ENCODE measurements at places on chromosomes 2 and 18.

- no peak for DNase-seq
Measured at GRCh38 chr18:39031647-39032046, 1466.0 kb upstream of the CELF4 start.

DNA sequence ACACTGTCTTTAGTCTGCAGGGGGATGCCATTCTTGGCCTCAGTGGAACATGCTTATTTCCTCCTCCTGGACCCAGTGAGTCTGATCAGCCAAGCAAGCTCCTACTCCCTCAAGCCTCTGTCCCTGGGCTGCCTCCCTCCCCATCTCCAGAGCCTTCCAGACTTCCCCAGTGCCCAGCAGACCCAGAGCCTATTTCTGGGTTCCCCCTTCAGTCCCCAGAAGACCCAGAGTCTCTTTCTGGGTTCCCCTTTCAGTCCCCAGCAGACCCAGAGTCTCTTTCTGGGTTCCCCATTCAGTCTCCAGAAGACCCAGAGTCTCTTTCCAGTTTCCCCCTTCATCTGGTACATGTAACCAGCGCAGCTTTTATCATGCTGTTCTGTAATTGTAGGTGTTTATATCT, 17.0 kb upstream of the PKDCC start:
- no peak for DNase-seq

DNA sequence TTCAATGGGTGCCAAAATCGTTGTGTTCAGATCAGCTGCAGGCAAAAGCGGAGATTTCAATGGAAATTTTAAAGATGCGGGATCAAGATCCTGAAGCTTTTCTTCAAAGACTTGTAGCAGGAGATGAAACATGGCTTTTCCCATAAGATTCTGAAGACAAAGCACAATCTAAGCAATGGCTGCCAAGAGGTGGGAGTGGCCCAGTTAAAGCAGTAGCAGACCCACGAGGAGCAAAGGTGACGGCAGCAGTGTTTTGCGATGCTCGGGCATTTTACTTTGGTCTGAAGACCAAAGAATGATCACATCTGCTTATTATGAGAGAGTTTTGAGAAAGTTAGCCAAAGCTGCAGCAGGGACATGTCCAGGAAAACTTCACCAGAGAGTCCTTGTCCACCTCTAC, 222.9 kb downstream of the DSC3 start:
- DNase-seq, result no peak

DNA sequence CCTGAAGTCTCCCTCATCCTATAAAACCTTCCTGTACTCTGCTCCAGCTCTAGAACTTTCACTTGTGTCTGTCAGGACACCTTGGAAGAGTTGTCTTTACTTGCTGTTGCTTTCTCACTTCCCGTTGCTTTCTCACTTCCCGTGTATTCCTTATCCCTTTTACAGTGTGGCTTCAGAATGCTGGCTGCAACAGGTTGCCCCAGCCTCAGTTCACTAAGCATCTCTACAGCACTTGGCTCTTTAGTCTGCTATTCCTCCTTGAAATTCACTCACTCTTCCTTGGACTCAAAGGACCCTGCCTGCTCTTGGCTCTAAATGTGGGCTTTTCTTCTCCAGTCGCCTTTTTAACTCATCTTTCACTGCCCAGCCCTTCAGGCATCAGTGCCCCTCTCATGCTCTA, 162.5 kb upstream of the ALPP start:
- DNase-seq, result no peak

- DNase-seq, result no peak
Measured at GRCh38 chr2:56292951-56293350, 109.2 kb downstream of the CCDC85A start.

- DNase-seq, result no peak
Measured at GRCh38 chr2:157438863-157439823, 4.7 kb downstream of the CYTIP start.

DNA sequence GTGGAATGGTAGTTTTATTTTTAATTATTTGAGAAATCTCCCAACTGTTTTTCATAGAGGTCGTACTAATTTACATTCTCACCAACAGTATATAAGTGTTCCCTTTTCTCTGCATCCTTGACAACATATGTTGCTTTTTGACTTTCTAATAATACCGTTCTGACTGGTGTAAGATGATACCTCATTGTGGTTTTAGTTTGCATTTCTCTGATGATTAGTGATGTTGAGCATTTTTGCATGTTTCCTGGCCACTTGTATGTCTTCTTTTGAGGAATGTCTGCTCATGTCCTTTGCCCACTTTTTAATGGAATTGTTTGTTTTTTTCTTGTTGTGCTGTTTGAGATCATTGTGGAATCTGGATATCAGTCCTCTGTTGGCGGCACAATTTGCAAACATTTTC, 242.5 kb downstream of the ZNF521 start:
- no peak for DNase-seq

DNA sequence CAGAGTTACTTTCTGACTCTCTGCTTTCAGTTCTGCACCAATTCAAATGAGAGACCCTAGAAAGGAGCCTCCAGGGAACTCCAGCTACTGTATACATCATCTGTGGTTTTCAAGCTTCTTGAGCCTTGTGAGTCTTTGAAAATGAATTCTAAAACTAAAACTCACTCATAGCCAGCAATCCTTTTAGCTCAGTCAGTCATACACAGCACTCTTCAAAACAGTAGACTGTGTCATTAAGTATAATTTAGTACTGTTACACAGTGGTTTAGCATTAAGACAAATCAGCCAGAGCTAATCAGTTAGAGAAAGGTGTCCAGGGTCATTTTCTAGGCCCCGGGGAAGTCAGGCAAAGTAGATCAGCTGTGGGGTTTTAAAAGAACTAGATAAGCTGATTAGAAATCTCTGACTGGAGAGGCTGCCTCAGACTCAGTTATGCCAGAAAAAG, 322.1 kb upstream of the THUMPD2 start:
- DNase-seq, result peak; percentile 49

DNA sequence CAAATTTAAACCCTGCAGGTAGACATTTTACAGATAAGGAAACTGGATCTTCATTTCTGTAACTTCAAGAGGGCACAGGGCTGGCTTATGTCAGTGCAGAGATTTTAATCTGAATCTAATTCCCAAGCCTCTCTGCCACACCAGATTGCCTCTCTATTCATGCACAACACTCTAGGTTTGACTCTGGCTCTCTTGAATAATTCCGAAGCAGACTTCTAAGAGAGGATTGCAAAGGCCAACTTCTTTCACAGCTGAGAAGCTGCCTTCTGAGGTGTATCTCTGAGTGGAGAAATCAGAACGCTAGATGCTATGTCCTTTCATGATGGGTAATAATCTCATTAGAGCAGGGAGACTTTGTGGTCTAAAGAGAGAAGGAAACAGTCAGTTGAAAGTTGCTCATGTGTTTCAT, 20.1 kb upstream of the MGAT5 start:
- DNase-seq, result no peak

DNA sequence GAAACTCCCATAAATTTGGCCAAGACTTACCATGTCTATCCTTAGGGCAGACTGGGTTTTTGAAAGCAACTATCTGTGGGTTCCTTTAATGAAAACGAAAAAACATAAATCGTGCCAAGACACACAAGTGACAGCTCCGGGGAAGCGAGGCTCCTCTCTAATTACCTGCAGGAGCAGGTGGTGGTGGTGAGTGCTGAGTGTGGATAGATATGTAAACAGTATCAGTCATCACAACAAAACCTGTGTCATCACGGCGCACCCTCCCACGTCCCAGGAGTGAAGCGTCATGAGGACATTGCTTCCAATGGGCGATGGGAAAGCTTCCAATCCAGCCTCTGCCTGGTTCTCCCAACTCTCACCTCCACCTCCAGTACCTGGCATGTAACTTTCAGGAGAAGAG, 31.3 kb downstream of the ACKR3 start:
- no peak for DNase-seq

- peak; percentile 29 for DNase-seq
Measured at GRCh38 chr18:61531182-61531581, 198.0 kb downstream of the CDH20 start.

DNA sequence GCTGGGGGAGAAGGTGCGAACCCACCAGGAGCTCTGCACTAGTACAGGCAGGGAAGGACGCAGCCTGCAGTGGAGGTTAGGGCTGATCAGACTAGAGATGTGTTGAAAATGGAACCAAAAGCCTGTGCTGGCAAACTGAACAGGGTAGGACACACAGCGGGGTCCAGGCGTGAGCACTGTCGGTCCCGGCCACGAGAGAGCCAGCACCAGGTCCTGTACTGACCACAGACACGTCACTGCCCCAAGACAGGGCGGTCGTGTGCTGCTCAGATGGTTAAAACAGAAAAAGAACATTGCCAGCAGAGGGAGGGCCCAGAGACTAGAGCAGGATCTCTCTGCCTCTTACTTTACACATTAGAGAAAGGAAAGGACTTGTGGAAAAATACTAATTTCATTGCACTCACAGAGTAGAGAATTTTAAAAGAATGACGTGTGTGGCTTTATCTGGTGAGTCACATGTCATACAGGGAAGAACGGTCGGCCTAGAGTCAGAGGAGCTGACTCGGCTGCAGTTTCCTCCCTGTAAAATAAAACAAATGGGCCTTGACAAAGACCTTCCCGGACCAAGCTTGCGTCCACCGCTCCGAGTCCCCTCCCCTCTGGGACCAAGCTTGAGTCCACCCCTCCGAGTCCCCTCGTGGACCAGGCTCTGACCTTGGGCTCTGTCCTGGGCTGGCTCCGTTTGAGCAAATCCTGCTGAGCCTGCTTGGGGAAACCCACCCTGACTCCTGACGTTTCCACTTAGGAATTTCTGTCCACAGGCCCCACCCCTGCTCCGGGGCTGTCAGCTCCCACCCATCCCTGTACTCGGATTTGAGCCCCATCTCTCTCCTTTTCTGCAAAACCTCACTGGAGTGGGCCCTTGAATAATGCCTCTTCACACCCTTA, 16.7 kb upstream of the ADI1 start:
- peak; percentile 62 for DNase-seq

GRCh38 chr2:69456154-69456553, 18.9 kb upstream of the NFU1 start:
- no peak for DNase-seq

DNA sequence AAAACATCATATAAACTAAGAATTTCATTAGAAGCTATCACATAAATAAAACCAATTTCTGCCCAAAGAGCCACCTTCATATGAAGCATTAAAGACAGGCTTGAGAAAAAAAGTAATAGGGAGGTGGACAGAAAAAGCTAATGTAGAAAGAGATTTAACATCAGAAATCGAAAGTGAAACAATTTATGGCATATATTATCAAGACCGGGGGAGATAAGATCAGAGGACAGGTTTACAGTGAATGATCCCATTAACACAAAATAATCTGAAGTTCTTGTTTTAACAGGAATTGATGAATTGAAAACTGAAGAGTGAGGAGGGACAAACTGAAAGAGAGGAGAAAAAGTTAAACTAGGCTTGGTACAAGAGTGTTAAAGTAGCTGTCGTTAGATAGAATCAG, 786.3 kb upstream of the FSHR start:
- no peak for DNase-seq

DNA sequence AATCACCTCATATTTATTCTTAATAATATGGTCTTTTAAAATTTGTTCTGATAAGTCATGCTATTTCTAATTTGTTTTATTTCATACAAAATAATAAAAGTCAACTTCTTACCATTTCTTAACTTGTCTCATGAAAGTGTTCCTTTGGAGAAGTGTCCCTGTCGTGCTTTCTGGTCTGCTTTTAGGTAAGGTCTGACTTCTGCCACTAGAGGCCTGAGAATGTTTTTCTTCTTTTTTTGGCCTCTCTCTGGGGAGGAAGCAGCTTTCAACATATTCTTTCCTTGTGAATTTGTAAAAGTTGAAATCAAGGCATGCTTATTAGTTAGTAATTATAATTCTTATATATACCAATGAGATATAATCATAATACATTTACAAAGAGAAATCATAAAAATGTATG, 39.4 kb downstream of the MAP2 start:
- DNase-seq, result no peak

DNA sequence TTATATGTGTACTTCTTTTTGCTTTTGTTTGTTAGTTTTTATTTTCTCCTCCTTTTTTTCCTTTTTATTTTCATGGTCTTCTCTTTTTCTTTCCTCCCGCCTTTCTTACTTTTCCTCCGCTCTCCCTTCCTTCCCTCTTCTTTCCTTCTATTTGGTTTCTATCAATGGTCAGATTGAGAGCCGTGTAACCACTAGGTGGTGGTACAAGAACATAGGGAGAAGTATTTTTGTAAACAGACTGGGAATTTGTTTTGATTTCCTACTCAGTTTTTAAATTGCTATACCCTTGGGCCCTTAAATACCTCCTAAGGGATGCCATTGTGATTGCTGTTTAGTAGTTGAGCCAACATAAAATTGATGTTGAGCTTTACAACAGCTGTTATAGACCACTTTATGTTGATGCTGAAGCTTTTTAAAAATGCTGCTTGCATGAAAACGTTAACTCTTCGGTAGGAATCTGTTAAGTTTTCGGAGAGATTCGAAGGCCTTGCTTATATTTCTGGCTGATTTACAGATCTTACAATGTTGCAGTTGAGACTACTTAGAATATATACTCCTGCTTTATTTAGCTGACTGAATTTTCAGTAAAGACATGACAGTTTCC, 124.2 kb downstream of the UBE2E3 start:
- peak; percentile 80 for DNase-seq

- DNase-seq, result no peak
Measured at GRCh38 chr2:6957910-6958615, 40.9 kb downstream of the RNF144A start.

DNA sequence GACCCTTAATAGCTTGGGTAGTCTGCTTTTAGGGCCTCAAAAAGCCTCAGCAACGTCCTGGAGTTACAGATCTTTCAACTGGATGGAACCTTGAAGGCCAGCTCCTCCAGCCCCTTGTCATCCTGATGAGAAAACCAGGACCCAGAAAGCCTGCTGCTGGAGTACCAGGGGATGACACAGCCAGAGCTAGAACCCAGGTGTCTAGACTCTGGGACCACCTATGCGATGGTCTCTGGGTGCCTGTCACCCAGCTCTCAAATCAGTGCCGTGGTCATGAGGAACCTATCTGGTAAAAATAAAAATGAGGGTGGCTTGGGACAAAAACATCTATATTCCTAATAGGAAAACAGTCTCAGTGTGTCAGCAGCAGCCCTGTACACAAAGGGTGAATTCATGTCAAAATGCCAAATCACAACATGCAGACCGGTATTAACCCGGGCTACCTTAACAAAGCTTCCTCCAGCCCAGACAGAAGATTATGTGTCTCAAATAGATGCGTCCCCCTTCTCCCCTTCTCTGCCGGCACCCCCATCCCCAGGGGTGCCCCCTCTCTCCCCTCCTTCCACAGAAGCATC, 28.5 kb downstream of the SMAD7 start:
- DNase-seq, result no peak

DNA sequence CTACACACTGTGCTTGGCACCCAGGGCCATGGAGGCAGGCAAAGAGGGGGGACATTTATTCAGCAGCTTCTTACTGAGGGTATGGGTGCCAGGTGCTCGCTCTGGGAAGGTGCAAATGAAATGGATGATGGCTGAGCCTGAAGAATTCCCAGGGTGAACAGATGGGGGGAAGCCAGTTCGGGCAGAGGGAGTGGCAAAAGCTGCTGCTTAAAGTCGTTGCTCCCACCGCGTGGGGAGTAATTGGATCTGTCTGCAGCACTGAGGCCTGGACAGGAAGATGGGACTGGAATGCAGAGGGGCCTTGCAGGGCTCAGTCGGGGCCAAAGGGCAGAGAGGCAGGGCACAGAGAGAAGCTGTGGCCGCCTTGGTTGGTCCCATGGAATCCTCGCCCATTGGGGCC, 51.2 kb downstream of the NEDD4L start:
- DNase-seq, result no peak
